ENCODE measurements at places on chromosomes 6 and 20.

GRCh38 chr20:53050338-53050737 is 78.2 kb downstream of the TSHZ2 start:
- DNase-seq = no peak

DNA sequence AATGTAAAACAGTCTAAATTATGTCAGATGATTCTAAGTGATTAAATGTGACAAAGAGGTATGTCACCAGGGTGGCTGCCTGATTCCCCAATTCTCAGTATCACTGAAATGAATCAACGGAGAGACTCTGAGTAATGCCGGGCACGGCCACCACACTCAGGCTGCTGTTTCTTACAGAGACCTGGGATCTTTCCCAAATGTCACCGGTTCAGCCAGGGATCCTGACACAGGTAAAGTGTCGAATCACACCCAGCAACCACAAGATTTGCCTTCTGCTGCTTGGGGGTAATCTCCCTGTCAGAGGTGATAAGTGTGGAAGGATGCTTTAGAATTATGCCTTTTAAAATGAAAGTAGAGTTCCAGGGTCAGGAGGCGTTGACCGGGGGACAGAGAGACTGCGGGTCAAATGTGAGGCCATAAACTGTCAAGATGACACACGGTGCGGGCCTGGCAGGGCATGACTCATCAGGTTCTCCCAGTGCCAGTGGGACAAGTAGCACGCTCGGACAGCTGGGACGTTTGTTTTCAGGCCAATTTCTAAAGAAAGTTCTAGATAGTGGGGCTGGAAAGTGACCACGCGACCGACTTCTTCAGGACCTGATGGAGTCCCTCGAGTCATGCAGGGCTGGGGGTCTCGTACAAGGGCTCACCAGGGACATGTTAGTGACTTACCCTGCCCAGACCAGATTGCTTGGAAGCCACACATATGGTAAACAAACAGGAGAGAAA is 48.9 kb downstream of the PRDM1 start:
- no peak for DNase-seq

- DNase-seq = no peak
These were observed 68.1 kb upstream of the OGFRL1 start for GRCh38 chr6:71220466-71220865.

- DNase-seq = no peak
These were observed 70.0 kb downstream of the CEBPB start for GRCh38 chr20:50260479-50261221.

GRCh38 chr6:119348096-119348747 is 1.3 kb downstream of the MAN1A1 start:
- no peak for DNase-seq

All from stimulated activated CD8-positive, alpha-beta memory T cell treated with anti-CD3 and anti-CD28 coated beads, Interleukin-7, amount 100 ng/mL, for 1 hour (primary cell).